ENCODE measurements at places on chromosomes 2 and 18.

GRCh38 chr2:193943406-193943960, 1713.5 kb upstream of the SLC39A10 start:
- no peak for DNase-seq

- DNase-seq: no peak
These were observed 102.8 kb downstream of the RBMS1 start for GRCh38 chr2:160390544-160391455.

DNA sequence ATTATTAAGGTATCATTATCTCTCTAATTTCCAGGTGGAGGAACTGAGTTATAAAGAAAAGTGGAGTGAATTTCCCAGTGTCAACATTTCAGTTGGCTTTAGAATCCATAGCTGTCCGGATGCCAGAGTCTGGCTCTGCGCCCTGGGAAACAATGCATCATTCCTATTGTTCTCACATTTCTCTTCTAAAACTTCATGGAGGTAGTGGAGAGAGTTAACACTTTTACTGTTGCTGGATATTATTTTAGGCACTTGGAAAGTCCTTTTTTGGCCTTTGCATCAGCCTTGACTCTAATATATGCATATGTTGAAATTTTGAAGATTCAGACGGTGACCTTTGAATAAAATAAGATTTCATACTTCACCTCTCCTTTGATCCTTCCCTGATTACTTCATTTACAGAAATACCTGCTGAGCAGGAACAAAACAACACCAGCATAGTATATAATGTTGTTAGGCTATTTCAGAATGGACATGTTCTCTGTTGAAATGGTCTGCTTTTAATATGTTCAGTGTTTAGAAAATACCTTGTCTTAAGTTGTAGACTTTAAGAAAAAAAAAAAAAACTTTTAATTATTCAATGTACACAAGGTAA, 148.8 kb downstream of the EPHA4 start:
- DNase-seq: no peak

DNA sequence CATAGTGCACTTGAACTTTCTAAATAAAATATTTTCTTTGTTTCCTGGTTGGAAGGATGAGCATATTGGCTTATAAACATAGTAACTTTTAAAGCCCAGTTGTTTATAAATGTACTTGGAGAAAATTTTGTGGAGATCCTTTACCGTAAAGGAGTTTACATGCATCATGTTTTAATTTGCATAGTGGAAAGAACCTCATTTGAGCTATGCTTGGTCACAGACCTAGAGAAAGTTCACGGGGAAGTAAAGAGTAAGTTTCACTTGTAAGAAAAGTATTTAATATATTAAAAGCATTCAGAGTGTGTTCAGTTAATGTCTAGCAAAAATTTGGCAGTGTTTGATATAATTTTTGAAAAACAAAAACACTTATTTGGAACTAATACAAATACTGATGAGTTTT, 45.3 kb downstream of the PIKFYVE start:
- DNase-seq: no peak

DNA sequence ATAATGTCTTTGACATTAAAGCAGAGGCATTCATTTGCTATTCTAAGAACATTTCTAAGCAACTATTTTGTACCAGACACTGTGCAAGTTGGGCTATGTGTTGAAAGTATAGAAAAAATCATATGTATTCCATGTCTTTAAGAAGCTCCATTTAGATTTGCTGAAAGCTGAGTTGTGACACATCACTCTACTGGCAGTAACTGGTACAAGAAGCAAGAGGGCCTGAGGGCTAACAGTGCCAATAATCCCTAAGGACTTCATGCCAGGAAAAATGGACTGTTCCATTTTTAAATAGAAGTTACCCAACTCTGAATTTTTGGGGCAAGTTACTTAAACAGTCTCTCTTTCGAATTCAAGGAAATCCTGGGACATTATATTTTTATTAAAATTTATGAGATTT, 178.7 kb downstream of the SRBD1 start:
- no peak for DNase-seq

DNA sequence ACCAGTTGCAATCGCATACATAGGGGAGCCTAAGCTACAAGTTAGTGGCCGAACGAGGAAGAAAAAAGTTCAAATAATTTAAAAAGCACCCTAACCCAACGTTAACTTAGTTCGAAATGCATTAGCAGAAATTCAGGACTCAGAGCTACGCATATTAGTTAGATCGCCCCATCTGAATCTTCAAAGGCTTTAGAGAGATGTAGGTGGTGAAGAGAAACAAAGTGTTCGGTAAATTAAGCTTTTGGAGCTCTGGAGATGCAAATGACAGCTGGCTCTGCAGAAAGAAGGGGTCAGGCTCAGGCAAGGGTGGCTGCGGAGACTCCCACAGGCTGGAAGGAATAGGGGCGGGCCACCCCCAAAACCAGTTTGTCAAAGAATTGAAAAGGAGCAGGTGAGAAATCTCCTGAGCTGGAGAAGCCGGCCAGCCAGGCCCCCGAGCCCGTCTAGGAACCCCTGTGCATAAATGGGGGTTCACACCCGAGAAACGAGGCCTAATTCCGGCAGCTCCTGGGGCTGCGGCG, 621 bp downstream of the TXNL1 start:
- DNase-seq: peak; percentile 37

DNA sequence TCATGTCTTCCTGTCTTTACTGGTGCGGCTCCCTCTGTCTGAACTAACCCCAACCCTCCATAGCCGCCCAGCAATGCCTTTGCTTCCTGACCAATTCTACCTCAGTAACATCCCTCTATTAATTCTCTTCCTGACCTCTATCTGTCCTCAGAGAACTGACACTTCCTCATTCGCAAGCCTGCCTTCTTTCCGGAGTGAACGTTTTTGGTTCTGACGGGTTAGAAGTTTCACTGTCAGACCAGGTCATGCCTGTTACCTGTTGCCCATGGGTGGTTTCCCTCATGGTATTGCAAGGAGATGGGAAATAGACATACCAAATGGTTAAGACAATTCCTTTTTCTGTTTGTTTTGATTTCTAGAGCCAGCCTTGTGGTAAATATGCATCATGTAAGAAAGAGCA, 453.4 kb upstream of the SLC14A2 start:
- DNase-seq: no peak

DNA sequence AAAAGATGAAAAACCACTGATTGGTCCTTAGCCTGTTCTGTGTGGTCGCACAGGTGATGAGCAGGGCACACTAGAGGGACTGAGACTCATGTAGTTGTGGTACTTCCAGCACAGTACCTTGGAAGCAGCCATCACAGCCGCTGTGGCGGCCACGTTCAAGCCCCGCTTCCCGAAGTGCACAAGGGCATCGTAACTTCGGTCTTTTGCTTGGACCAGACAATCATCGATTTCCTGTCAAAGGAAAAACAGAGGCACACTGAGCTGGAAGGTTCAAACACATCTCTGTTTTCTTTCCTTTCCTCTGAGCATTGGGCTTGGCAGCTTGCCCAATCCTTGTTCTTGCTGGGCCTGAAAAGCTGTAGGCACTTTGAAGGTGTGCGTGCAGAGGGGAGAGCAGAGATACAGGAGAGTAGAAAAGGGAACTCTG, 52.6 kb downstream of the MRPL35 start:
- no peak for DNase-seq

DNA sequence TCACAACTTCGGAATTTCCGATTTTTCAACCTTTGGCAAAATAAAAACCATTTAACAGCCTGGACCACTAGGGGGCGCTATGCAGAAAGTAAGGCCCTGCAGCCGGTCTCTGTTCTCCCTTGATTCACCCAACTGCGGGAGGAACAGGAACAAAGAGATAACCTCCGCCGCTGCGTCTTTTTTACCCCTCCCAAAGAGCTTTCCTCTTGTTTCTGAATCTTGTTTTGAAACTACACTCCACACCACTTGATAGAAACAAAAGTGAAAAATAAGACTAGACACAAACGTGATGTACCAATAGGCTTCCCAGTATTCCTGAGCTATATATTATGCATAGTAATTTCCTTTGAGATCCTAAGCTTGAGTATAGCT, 231.2 kb downstream of the MYO3B start:
- peak; percentile 75 for DNase-seq

GRCh38 chr2:240588006-240588655, 1.6 kb downstream of the CAPN10 start:
- DNase-seq: no peak

DNA sequence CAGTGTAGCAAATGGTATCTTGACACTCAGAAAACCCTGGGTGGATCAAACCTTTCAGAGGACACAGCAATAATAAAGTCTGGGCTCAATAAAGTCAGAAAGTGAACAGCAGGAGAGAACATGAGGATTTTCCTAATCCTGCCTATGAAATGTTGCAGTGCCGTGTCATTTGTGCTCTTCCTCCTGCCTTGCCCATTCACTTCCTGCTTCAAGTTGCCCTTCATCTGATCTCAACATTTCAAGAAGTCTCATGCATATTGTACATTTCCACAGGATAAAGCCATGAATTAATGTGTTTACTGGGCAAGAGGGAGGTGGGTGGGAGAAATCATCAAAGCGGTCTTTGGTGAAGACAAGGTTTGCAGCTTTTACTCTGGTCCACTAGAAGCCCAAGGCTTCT, 51.1 kb upstream of the STPG4 start:
- DNase-seq: no peak

- DNase-seq: no peak
These were observed 19.5 kb downstream of the C2orf74 start for GRCh38 chr2:61181382-61182058.

DNA sequence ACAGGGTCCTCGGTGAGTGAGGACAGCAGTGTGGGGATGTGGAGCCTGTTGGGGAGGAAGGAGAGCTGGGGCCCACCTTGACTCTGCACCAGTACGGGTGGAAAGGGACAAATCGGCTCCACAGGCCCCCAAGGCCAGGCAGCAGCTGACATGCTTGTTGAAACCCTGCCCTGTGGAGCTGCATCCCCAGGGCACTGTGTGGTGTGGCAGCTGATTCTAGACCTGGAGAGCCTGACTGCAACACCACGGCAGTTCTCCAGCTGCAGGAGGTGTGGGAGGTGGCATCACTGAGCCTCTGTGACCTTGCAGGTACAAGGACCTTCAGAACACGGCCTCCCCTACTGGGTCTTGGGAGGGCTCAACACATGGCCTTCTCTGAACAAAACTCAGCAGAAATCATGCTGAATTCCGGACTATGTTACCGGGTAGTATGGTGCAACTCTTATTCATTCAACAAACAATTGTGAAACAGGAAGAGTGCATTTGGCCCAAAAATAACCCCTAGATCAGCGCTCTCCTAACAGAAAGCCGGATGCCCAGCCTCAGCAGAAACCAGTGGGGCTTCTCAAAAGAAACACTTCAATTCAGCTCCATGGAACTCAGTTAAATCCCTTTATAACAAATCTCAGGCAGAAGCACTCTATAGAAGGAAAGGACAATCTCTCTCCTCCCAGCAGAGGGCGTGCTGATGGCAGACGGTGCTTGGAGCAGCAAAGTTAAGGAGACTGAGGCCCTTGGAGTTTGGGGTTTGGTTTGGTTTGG, 104.4 kb upstream of the SALL3 start:
- DNase-seq: peak; percentile 68

DNA sequence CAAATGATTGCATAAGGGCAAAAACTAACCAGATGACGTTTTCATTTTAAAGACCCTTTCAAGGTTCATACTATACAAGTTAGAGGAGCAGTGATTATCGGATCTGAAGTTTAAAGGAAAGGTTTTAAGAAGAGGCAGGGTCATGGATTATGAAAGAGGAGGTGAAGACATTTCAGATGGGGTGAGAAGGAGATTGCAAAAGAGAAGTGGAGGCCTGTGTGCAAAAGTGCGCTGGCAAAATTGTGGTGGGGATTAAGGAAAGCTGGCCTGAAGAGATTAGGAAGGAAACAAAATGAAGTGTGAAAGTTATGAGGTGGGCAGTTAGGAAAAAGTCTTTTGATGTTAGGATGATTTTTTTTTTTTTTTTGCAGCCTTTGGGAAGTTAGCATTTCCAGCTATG, 935.7 kb upstream of the FAM98A start:
- DNase-seq: no peak

GRCh38 chr2:95700519-95700918, 108.7 kb downstream of the TRIM43 start:
- DNase-seq: no peak

DNA sequence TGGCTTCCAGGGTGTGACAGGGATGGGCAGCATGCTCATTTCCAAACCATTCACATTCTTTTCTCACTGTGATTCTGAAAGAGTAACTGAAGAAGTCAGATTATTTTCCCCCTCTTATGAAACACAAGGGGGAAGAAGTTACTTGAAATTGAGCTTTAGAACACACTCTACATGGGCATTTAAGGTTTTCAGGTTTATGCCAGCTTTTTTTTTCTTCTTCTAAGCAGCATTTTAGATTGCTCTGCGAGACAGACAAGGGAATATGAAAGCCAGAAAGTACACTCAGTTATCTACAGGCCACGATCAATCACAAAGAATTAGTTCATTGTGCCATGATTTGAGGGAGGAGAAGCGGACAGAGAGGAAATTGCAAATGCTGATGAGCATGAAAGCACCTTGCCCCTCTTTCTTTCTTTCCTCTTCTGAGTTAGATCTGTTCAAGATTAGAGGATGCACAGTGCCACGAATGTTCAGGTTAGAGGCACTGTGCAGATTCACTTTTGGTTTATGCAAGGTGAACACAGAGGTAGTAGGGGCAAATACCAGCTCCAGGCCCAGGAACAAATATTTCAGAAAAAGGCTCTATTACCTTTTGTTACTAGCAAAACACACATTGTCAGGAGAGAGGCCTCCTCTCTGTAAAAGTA, 49.2 kb downstream of the CXCR4 start:
- DNase-seq: no peak

GRCh38 chr2:102053096-102053495, 61.3 kb downstream of the IL1R2 start:
- DNase-seq: no peak

DNA sequence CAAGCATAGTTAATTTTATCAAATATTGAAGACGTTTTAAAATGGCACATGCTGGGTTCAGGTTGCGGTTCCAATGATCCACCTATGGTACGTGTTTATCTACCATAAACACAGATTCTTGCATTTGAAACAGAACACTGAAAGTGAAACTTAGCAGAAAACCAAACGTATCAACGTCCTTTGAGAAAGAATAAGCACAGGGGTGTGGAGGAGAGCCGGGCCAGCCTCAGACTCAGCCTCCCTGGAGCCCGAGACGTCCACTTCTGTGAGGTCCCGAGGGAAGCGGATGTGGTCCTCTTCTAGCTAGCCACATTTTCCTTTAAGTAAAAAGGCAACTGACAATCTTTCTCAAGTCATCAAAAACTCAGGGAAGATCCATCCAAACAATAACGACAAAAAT, 195.9 kb downstream of the RTP5 start:
- no peak for DNase-seq

GRCh38 chr2:220935789-220936321, 636.2 kb downstream of the EPHA4 start:
- no peak for DNase-seq

DNA sequence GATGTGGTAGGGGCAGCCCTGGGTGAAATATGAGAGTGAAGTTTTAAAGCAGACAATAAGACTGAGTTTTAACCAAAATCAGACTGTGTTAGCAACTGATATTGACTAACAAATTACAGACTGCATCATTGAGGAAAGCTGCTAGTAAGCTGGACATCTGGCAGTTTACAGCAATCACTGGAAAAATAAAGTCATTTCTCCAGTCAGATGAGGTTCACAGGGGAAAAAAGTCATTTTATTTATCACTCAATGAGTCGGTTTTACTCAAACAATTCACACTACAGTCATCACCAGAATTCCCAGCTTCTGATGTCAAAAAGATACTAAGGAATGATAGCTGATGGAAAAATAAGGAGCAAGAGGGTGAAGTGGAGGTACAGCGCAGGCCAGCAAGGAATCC, 10.5 kb upstream of the TMEM177 start:
- no peak for DNase-seq

All from WERI-Rb-1 (cell line).